ENCODE measurements at places on chromosomes 12 and 14. TPM values are rescaled to one million over a fixed set of nuclear protein-coding genes. Genes with fewer than 3 reads are reported as not detected.

DNA sequence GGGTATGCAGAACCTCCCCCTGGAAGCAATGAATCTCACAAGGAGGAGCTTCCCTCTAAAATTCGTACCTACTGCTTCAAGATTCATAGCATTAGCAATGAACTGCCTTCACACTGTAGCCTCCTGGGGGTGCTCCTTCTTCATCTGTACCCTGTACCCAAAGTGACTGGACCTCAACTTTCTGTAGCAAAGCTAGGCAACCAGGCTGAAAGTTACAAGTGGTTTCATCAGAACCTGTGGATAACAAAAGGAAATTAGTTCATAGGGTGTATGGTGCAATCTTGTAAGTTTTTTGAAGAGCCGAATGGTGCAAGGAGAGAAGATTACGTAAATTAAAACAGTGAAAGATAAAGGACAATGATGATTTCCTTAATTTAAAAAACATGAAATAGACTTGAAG lies 1541.7 kb upstream of the FLRT2 start:
- no peak for DNase-seq

Gene SOX5
- 3.7 TPM for polyA plus RNA-seq

DNA sequence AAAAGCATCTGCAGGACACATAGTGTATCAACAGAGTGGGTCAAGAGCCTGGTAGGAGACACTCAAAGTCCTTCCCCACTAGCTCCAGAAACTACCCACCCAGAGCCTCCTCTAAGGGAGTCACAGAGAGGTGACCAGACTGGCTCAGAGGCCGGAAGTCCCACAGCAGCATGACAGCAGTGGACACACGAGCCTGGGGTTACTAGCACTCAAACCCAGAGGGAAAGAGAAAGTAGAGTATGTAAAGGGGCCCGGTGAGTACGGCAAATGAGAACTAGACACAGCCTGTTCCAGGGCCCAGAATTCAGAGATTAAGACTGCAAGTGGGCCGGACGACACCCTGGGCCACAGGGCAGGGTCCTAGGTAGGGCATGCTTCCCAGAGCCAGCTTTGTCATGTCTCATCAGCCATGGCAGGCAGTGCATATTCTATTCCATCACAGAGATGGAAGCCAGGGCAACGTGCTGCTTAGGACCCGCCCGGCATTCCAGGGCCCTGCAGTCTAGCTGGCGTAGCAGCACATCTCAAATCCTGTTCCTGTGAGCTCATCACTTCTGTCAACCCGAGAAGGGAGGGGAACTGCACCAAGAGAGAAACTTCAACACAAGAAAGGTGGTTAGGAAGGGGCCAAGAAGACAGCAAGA lies 4.2 kb downstream of the IFFO1 start:
- peak; percentile 76 for DNase-seq

Gene RAD51AP1
- 11.4 TPM for polyA plus RNA-seq

Gene ZFYVE21
- polyA plus RNA-seq: 45.7 TPM

GRCh38 chr14:102655137-102655536 lies 62.7 kb downstream of the RCOR1 start:
- no peak for DNase-seq

Gene MBIP
- 25.8 TPM for polyA plus RNA-seq

DNA sequence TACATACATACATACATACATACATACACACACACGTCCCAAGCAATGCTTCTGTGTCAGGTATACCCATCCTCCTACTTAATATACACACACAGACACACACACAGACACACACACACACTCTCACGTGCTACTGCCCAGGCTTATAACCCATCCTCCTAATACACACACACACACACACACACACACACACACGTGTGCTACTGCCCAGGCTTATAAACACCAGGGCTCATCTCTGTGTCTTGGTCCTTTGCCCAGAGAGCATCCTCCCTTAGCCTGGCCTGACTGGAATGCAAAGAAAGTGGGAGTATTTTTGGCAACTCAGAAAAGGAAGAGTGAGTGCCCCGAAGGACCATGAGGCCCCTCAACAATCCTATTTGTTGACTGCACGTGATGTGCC lies 129.0 kb downstream of the RBM19 start:
- peak; percentile 47 for DNase-seq

GRCh38 chr14:78346747-78347146 lies 176.6 kb downstream of the NRXN3 start:
- no peak for DNase-seq
